Renal cortex interstitium (tissue), 15 donors: ENCODE measurements at places on chromosomes 12 and 14.

DNA sequence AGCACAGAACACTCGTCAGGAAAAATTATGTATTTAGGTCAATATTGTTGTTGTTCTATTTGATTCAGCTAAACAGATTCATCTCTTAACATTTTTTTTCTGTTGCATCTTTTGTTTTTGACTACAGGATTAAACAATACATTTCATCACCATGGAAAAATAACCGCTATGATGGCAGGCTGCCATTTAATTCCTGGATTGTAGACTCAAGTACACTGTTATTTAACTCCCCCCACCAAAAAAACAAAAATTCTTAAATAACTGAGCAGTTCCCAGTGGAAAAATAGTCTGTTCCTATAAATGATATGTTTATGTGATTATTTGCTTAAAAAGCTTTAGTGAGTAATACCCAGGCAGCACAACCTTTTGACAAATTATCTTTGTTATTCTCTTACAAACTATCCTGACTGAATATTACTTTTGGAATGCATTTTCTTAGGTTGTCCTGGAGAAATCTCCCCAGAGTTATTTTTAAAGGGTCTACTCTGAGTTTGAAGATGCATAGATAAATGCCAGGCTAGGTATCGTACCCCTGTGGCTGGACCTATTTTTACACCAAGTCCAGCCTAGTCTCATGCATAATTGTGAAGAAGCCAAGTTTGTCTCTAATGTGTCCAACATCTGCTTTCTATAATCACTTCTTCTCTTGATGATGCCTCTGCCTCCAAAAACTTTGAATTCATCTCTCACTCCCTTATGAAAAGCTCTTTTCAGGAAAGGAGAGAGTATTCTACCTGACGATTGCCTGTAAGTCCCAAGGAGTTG is 3.7 kb downstream of the KERA start:
- DNase-seq = no peak

- DNase-seq = no peak
Observed at GRCh38 chr12:71799106-71799505, 40.5 kb upstream of the TBC1D15 start.

GRCh38 chr14:68476212-68477109 is 316.4 kb downstream of the ZFP36L1 start:
- no peak for DNase-seq

DNA sequence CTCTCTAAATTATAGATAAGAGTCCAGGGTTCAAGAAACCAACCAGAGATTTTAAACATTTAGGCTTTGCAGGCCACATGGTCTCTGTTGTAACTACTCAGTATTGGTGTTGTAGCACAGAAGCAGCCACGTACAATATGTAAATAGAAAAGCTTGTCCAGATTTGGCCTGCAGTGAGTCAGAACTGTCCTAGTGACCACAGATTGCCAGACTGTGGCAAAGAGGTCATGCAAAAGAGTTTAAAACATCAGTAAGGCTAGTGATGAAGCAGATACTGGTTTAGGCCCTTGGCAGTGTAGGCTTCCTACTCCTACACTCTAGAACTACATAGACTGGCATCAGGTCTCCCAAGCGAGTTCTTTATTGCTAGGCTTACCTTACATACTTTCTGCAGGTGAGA is 117.6 kb upstream of the GARIN6 start:
- DNase-seq = no peak

- no peak for DNase-seq
Observed at GRCh38 chr12:26771861-26772260, 61.1 kb downstream of the ITPR2 start.
